ENCODE measurements at places on chromosomes 5 and 9.
A peak's percentile ranks its signal among the peaks of the same experiment; 100 is the strongest.

- no peak for DNase-seq
Observed at GRCh38 chr5:55520117-55520839, 14.5 kb downstream of the PLPP1 start.

DNA sequence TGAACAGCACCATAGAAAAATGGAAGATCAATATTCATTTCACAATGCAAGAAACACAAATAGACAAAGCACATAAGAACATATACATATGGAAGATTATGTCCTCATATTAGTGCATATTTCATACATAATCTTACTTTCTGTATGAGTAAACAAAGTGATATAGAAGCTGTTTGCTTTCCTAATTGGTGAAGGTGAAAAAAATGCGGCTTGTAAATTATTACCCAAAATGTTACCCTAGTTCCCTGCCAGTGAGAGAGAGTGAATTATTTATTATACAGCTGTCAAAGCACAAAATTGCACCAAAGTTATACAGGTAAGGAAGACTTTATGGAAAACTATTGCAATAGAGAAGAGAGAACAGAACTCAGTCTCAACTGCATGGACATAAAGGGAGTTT lies 1485.0 kb upstream of the CDH9 start:
- DNase-seq = no peak

DNA sequence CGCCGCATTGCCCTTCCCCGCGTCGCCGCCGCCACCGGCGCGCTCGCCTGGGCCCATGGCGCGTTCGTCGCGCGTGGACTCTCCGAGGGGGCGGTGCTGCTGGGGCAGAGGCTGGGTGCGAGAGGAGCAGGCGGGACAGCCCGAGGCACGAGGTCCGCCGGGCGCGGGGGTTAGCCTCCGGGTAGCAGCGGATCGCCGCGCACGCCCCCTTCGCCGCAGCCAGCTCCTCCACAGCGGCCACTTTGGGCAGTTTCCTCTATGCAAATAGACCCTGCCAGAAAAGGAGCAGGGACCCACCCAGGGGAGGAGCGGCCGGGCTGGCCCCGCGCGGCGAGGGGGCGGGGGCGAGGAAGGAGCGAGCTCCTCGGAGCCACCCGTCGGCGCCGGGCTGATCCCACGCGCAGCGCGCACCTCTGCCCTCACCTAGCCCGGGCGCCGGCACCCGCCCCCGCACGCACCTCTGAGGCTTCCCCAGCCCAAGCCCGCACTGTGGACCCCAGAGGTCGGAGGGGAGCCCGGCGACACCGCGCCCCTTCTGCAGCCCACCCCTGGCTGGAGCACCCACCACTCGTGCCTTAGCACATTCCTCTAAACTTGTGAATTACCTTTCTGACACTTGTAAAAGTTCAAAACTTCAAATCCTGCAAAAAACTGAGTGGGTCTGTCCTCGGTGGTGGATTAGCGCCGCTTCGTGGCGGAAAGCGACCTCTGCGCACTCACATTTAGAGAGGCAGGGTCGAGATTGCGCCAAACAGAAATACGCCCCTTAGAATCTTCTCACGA lies at the start of gene COL23A1:
Gene COL23A1, minus strand, starts transcription at position 253 of the 783 bp plus-strand sequence.
- DNase-seq = peak; percentile 66

DNA sequence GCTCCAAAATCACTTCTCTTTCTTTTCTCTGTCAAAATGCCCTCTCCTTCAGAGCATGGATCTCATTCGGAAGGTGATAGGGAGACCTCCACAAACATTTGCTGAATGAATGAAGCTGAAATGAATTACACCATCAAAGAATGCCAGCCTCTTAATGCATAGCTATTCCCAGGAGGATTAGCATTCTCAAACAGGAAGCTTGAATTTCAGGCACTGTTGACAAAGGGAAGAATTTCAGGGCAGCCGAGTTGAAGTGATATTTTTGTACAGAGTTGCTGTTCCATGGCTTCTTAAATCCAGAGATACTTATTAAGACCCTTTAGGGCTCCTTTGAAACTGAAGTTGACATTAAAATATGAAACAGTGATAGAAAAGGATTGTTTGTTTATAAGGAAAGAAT lies 18.8 kb downstream of the HBEGF start:
- DNase-seq = peak; percentile 73

DNA sequence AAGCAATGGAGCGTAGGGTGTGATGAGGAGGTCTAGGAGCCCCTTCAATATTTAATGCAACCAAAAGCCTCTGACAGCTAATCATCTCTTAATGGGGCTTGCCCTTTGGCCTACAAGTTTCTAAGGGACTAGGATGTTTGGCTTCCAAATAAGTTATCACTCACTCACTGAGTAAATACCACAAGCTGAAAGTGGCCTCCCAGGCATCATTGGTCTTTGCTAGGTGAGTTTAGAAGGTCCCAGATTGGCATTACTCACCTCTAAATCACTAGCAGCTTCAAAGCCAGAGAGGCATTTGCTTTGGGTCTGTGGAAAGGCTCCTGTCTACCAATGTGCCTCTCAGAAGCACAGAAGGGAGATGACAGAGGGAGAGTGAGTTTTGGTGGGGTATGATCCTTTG lies 344.2 kb downstream of the NTRK2 start:
- DNase-seq = no peak

GRCh38 chr5:38871790-38872551 lies 26.2 kb downstream of the OSMR start:
- peak; percentile 97 for DNase-seq

- no peak for DNase-seq
Observed at GRCh38 chr9:37486256-37486615, 488 bp downstream of the POLR1E start.

GRCh38 chr5:140351609-140352334 lies 5.4 kb upstream of the HBEGF start:
- DNase-seq = peak; percentile 48

DNA sequence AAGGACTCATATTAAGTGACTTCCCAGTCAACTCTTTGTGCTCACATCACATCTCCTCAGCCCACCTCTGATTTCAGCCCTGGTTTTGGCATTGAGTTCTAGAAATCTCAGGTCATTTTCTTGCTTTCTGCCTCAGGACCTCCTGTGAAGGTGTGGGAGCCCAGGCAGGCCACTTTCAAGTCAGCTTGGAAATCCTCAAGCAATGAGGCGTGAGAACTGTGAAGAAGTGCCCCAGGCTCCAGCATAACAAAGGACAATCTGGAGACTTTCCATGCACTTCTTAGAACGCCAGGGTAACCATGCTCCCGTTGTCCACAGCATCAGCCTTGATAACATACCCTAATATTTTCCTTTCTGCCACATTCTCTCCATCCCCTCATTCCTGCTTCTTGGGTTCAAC lies 131.2 kb upstream of the MAP3K1 start:
- no peak for DNase-seq

DNA sequence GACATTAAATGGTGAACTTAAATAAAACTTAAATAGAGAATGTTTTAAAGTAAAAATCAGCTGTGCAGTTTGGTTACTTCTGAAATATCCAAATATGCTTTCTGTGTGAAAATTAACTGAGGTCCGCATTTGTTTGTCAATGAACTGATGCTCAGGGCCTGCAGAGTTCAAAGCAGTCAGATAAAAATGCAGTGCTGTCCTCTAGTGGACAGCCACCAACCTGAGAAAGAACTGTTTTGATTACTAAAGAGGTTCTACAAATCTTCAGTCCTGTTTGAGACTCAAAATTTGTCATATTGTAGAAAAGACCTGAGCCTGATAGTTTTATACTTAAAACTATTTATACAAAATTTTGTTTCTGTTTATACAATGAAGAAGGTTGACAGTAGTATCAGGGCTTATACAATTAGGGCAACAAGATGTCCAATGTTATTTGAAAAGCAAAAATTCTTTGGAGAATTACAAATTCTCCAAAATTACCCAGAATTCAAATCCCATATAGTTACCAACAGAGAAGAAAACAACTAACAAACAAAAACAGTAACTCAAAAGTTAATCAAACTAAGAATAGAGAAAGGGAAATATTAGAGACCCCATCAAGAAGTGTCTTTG lies 232.3 kb upstream of the TBCA start:
- peak; percentile 5 for DNase-seq

DNA sequence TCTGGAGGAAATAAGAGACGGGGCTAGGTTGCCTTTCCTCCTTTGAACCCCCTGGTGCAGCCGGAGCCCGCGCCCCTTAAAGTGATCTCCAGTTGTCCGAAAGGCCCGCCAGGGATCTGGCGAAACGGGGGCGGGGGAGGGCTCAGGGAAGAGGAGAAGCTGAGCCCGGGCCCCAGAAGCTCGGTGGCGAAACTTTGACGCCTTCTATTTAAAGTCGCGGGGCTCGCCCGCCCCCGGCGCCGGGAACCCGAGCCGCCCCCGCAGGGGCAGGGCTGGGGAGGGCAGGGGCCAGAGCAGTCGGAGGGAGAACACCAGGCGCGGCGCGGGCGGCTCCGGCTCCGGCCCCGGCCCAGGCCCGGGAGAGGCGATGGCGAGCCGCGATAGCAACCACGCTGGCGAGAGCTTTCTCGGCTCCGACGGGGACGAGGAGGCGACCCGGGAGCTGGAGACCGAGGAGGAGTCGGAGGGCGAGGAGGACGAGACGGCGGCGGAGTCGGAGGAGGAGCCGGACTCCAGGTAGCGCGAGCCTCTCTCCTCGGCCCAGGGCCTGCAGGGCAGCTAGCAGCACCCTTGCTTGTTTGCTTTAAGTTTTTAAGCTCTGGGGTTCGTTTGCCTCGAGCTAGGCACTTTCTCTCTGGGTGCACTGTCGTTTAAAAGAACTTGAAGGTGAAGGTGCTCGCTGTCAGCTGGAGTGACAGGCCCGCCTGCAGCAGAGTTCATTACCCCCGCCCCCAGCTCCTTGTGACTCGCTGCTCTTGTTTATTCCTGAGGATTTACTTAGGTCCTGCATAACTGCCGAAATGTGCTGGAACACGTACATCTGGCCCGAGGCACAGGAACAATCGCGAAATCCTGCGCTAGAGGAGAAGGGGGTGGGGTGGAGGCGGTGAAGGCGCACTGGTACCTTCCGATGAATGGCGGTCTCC lies at the start of gene CMYA5:
Gene CMYA5, plus strand, starts transcription at position 296 of the 926 bp plus-strand sequence. Its CDS starts 72 bp downstream, at position 368.
- peak; percentile 35 for DNase-seq
